ENCODE measurements at places on chromosomes 2 and 18. TPM values are rescaled to one million over a fixed set of nuclear protein-coding genes. Genes with fewer than 3 reads are reported as not detected.

- H3K27ac ChIP-seq: no peak overlapping the region
- H3K4me3 ChIP-seq: no peak overlapping the region
- no peaks in the 10 kb centered on the region for H3K27me3 ChIP-seq
- no peak for DNase-seq
- H3K36me3 ChIP-seq: no peaks in the 10 kb centered on the region
Measured at GRCh38 chr18:62870643-62871042, 155.3 kb downstream of the PHLPP1 start.

GRCh38 chr2:46118656-46119371, 178.4 kb upstream of the EPAS1 start:
- peak overlapping the region; percentile 96 for H3K27ac ChIP-seq
- H3K4me1 ChIP-seq: peaks cover 77% of the 10 kb centered on the region
- no peak for DNase-seq
- no peak overlapping the region for H3K4me3 ChIP-seq

Gene KLHL30
- total RNA-seq: 0.50 TPM

Gene REG1B
- not detected for total RNA-seq

Gene BARD1
- 48.6 TPM for total RNA-seq

DNA sequence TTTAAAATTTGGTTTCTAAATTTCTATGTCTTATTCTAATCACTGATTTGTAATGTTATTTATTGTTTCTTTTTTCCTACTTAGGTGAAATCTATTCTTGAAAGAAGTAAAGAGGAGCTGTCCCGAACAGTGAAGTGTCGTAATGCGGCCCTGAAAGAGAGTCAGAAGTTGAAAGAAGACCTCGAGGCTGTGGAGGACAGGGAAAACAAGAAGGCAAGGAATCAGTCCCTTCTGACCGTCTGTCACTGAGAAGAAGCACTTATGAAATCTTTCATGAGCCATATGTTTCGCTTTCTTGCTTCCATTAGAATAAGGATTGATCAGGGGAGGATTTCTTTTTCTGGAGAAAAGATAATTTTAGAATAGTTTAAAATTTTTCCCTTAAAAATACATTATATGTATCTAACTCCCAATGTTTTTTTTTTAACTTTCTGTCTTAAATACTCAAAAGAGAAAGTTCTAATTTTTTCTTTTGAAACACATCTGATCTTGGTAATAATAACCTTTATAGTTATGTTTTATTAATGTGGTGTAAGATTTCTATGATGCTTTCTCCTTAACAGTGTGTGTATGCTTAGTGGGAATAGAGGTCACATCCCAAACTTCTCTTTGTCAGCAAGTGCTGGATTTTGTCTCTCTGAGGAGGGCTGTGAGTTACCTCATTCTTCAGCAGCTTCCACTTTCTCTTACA, 79.0 kb downstream of the CCDC150 start:
- no peaks in the 10 kb centered on the region for H3K27me3 ChIP-seq
- H3K36me3 ChIP-seq: peaks cover 2% of the 10 kb centered on the region
- 0 out of 2 replicates have a peak overlapping the region, but pooled peaks have one; percentile 40 for H3K27ac ChIP-seq
- no peaks in the 10 kb centered on the region for H3K4me1 ChIP-seq
- no peak overlapping the region for H3K4me3 ChIP-seq

Gene REG3A
- total RNA-seq: not detected

GRCh38 chr2:206084439-206084869, 1.5 kb downstream of the INO80D start:
- DNase-seq: peak; percentile 70
- no peaks in the 10 kb centered on the region for H3K27me3 ChIP-seq
- peak overlapping the region; percentile 88 for H3K27ac ChIP-seq
- peak overlapping the region; percentile 90 for H3K4me3 ChIP-seq
- no peaks in the 10 kb centered on the region for H3K4me1 ChIP-seq

DNA sequence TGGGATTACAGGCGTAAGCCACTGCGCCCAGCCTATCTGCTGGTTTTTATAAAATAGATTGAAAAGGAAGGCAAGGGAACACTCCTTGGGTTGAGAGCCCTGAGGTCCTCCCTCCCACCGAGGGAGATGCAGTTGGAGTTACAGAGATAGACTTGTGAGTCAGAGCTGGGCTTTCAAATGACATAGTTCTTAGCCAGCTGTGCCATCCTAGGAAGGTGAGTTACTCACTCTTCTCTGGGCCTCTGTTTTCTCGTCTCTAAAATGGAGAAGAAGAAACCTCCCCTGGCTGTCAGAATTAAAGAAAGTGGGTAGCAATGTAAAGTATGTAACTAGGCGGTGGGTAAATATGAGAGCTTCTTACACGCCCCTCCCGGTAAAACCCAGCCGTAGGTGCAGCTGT, 2.4 kb downstream of the LRRFIP1 start:
- peaks cover 45% of the 10 kb centered on the region for H3K4me1 ChIP-seq
- H3K36me3 ChIP-seq: peaks cover 68% of the 10 kb centered on the region
- DNase-seq: peak; percentile 62
- H3K27me3 ChIP-seq: no peaks in the 10 kb centered on the region
- H3K4me3 ChIP-seq: no peak overlapping the region
- H3K27ac ChIP-seq: peak overlapping the region; percentile 43

DNA sequence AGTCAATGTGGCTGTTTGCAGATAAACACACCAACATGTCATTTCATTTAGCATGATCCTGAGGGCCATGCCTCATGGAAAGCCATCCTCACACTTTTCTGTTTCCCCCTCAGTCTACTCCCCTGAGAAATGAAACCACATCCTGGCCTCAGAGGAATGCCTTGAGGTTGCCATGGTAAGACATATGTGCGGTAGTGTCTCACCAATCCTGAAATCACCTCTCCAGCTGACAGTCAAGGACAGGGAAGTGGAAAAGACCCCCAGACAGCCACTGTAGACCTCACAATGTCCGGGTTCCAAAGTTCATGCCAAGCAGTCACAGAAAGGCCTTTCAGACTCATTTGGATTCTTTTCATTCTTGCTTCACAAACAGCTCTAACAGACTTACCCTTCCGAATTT, 175.2 kb upstream of the PKDCC start:
- H3K4me3 ChIP-seq: no peak overlapping the region
- no peaks in the 10 kb centered on the region for H3K36me3 ChIP-seq
- H3K27ac ChIP-seq: peak overlapping the region; percentile 44
- peaks cover 54% of the 10 kb centered on the region for H3K4me1 ChIP-seq
- peak; percentile 55 for DNase-seq
- H3K27me3 ChIP-seq: no peaks in the 10 kb centered on the region

Gene SLC14A1
- total RNA-seq: 5.1 TPM

- no peaks in the 10 kb centered on the region for H3K27me3 ChIP-seq
- H3K27ac ChIP-seq: no peak overlapping the region
- H3K36me3 ChIP-seq: peaks cover 4% of the 10 kb centered on the region
- peaks cover 7% of the 10 kb centered on the region for H3K4me1 ChIP-seq
- no peak overlapping the region for H3K4me3 ChIP-seq
Measured at GRCh38 chr2:224938651-224939182, 103.6 kb downstream of the DOCK10 start.

GRCh38 chr2:205769495-205769850, 87.2 kb downstream of the NRP2 start:
- H3K4me3 ChIP-seq: no peak overlapping the region
- no peak for DNase-seq
- H3K36me3 ChIP-seq: no peaks in the 10 kb centered on the region
- H3K27ac ChIP-seq: peak overlapping the region; percentile 61

Gene UGT1A7
- total RNA-seq: not detected

Gene RMC1
- total RNA-seq: 27.9 TPM

- no peak for DNase-seq
- H3K4me3 ChIP-seq: no peak overlapping the region
- H3K36me3 ChIP-seq: no peaks in the 10 kb centered on the region
- no peak overlapping the region for H3K27ac ChIP-seq
- no peaks in the 10 kb centered on the region for H3K27me3 ChIP-seq
- peaks cover 37% of the 10 kb centered on the region for H3K4me1 ChIP-seq
Measured at GRCh38 chr2:46708492-46708891, 207.1 kb downstream of the MCFD2 start.

Gene C2orf78
- total RNA-seq: 0.03 TPM

- H3K4me3 ChIP-seq: no peak overlapping the region
- peaks cover 58% of the 10 kb centered on the region for H3K36me3 ChIP-seq
- H3K27ac ChIP-seq: no peak overlapping the region
- no peak for DNase-seq
Measured at GRCh38 chr2:75538521-75539490, 21.9 kb downstream of the EVA1A start.

Gene EML6
- total RNA-seq: not detected

Gene CD207
- not detected for total RNA-seq

DNA sequence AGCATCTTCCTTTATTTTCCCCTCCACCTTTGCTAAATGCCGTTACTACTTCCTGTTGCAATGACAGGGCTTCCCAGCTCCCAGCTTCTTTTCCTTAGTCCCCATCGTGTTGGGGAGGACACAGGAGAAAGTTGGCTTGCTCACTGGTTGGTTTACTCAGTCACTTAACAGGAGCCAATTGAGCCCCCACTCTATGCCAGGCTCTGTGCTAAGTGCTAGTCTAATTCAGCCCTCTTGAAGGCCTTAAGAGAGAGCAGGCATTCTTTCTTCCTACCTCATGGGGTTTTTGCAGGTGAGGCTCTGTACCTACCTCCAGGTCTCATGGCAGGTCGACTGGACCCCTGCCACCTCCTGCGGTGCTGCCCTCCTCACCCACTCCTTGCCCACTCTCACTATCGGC, 20.1 kb downstream of the TANC1 start:
- peaks cover 8% of the 10 kb centered on the region for H3K4me1 ChIP-seq
- no peak overlapping the region for H3K4me3 ChIP-seq
- no peak overlapping the region for H3K27ac ChIP-seq
- no peaks in the 10 kb centered on the region for H3K36me3 ChIP-seq
- no peak for DNase-seq

DNA sequence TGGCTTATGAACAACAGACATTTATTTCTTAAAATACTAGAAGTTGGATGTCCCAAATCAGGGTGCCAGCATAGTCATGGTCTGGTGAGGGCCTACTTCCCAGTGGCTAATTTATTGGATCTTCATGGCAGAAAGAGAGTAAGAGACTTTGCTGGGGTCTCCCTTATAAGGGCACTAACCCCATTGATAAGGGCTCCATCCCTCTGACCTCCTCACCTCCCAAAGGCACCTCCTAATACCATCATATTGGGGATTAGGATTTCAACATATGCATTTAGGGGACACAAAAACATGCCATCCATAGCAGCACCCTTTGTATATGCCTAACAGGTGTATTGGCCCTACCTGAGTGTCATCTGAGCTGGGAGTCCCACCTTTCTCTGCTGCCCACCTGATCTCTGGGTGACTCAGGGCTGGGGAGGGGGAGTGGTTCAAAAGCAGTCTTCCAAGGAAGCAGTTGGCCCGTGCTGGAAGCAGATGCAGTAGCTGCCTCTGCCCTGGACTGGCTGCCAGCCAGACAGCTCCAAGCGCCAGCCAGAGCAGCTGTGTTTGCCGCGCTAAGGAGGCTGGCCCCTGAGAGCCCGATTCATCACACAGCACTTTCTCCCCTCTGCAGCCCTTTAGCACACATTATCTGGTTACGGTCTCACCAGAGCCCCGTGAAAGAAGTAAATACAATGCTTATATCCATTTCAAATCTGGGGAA, 84.6 kb downstream of the SMAD7 start:
- peaks cover 28% of the 10 kb centered on the region for H3K4me1 ChIP-seq
- no peak overlapping the region for H3K27ac ChIP-seq
- no peaks in the 10 kb centered on the region for H3K27me3 ChIP-seq
- H3K4me3 ChIP-seq: no peak overlapping the region

Gene CHRNA1
- total RNA-seq: not detected

DNA sequence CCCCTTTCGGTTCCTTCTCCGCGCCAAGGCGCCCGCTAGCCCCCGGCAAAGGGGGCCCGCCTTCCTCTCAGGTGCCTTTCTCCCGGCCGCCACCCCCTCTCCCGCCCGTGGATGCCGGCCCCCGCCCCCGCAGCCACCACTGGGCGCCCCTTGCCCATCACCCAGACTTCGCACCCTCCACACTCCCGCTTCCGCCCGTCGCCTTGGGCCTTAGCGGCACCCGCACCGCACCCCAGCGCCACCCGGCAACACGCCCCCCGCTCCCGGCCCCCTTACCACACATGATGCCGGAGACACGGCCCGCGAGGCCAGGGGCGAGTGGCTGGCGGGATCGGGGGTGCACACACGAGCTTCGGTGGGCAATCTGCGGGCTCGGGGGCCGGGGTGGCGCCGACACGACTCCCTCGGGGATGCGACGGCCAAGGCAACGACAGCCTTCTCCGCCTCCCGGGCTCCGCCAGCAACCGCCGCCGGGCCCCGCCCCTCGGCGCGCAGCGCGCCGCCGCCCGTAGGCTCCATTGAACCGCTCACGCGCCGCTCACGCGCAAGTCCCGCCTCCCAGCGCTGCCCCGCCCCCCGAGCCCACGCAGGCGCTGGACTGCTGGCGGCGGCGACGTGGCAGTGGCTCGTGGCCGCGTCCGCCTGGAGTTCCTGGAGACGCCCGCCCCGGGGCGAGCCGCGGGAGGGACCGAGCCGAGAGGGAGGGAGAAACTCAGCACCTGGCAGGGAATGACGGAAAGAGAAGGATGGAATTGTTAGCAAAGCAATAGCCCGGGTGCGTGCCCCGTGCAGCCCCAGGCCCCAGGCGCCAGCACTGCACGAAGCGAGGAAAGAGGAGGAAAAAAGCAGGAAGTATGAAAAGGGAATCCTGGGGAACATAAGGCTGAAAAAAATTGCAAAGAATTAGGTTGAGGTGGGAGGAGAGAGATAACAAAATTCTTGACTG, at the start of gene GFPT1:
Gene GFPT1 (minus strand): TSS at position 439 of the 946 bp plus-strand sequence. CDS start 156 bp downstream, at position 283.
- peak within 1 kb of the TSS; percentile 96 for H3K4me3 ChIP-seq
- peaks cover 19% of the 10 kb centered on the region for H3K36me3 ChIP-seq
- H3K27me3 ChIP-seq: no peaks in the 10 kb centered on the region

Gene ZNF514
- total RNA-seq: 8.2 TPM

Gene GREB1
- total RNA-seq: not detected

DNA sequence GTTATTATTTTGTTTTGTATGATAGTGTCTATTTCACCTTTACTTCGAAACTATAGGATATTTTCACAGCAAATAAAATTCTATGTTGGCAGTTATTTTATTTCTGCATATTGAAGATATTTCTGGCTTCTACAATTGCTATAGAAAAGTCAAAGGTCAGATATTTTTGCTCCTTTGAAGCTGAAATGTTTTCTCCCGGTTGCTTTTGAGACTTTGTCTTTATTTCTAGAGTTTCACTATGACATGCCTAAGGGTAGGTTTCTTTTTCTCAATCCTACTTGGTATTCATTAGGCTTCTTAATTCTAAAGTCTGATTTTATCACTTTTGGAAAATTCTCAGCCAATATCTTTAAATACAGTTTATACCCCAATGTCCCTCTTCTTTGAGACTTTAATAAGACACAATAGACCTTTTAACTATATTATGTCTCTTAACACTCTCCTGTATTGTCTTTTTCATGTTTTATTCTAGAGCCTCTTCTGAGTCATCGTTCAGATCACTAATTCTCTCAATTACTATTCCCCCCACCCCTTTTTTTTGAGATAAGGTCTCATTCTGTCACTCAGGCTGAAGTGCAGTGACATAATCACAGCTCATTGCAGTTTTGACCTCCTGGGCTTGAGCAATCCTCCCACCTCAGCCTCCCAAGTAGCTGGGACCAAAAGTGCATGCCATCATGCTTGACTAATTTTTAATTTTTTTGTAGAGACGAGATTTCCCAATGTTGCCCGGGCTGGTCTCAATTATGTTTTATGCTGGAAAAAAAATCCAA, 50.5 kb downstream of the USP37 start:
- H3K27me3 ChIP-seq: no peaks in the 10 kb centered on the region
- DNase-seq: no peak
- no peaks in the 10 kb centered on the region for H3K4me1 ChIP-seq

Gene ALKAL2
- not detected for total RNA-seq

Gene CACNB4
- total RNA-seq: not detected
